ENCODE measurements at places on chromosomes 5 and 9.

DNA sequence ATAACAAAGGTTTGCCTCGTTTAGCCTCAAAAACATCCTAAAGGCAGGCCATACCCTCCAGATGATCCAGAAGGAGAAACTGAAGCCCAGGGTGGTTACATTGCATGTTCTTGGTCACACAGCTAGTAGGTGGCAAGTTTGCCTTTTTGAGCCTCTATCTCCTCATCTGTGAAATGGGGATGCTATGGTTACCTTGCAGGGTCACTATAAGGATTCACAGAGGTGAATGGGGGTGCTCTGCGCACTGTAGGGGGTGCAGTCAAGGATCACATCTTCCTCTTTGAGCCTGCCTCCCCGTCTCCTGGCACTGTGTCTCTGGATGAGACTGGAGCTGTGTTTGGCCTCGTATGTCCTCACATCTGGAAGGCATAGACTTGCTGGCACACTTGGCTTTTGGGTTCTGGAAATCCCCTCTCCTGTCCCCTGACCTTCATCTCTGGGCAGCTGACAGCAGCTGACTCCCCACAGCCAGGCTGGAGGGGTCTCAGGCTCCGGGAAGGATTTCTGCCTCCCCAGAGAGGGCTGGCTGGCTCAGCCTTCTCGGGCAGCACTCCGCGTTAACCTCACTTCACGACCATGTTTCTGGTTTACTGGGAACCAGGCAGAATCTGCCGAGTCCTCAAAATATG lies 167.7 kb downstream of the RGS3 start:
- no peak for DNase-seq

DNA sequence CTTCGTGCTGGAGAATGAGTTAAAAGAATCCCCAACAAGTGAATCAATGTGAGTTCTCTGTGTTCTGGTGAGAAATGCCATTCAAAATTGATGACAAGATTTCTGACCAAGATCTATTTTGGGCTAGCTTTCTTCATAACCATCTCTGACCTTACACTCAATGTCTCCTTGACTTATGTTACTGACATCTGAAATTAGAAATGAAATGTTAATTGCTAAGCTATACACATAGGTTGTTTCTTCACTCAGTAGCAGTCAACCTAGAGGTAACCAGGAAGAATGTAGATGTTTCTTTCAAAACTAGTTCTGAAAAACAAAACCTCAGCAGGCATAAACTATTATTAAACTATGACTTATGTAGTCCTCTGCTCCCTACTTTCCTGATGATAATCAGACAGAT lies 2220.7 kb upstream of the C9orf72 start:
- DNase-seq = no peak

DNA sequence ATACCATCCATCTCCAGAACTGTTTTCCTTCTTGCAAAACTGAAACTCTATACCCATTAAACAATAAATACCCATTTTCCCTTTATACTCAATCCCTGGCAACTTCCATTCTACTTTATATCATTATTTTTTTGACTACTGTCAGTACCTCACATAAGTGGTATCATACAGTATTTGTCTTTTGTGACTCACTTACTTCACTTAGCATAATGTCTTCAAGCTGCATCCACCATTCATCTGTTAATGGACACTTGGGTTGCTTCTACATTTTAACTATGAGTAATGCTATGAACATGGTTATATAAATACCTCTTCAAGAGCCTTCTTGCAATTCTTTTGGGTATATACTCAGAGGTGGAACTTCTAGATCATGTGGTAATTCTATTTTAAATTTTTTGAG lies 11.6 kb upstream of the TYRP1 start:
- DNase-seq = no peak

- peak; percentile 55 for DNase-seq
Measured at GRCh38 chr9:82247318-82247717, 258.7 kb downstream of the SPATA31D1 start.

DNA sequence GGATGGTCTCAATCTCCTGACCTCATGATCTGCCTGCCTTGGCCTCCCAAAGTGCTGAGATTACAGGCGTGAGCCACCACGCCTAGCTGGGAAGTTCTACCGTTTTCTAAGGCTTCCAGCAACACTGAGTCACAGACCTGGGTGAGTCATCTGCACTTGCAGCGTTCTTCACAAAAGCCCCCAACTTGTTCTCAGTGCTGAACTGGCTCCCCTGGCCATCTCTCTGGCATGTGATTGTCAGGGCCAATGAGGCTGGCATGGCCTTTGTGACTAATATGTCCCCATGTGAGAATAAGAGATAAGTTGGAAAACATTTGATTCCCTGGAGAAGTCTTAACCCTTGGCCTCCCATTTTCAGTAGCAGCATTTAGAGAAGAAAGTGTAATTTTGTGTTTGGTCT lies 124.4 kb downstream of the WDR41 start:
- DNase-seq = no peak

DNA sequence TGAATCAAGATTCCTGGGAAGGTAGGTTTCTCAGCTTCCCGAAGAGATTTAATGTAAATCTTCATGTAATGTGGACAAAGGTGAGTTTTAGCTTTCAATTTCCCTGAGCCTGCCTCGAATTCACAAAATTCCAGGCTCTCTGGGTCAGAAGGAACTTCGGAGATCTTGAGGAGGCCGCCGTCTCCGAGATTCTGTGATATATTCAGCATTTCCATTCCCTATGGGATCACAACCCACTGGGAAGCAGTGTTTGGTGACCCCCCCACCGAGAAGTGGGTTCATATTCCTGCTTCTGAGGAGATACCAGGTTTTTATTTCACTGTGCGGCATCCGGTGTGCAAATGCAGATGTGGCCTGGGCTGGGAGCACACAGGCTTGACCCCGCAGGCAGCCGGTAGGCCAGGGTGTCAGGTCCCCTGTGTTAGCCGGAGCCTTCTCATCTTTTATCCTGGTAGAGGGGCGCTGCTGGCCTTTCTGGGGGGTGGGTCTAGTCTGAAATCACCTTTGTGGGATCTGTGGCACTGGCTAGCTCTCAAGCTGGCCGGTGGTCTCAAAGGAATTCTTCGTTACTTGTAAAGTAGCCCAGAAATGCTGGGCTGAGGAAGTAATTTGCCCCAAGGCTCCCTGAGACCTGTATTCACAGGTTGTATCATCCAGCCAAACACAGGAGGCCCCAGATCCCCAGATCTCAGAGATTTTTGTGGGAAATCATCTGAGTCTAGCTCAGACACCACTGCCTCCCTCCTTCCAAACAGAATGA lies 1.4 kb downstream of the PLEKHG4B start:
- DNase-seq = no peak

DNA sequence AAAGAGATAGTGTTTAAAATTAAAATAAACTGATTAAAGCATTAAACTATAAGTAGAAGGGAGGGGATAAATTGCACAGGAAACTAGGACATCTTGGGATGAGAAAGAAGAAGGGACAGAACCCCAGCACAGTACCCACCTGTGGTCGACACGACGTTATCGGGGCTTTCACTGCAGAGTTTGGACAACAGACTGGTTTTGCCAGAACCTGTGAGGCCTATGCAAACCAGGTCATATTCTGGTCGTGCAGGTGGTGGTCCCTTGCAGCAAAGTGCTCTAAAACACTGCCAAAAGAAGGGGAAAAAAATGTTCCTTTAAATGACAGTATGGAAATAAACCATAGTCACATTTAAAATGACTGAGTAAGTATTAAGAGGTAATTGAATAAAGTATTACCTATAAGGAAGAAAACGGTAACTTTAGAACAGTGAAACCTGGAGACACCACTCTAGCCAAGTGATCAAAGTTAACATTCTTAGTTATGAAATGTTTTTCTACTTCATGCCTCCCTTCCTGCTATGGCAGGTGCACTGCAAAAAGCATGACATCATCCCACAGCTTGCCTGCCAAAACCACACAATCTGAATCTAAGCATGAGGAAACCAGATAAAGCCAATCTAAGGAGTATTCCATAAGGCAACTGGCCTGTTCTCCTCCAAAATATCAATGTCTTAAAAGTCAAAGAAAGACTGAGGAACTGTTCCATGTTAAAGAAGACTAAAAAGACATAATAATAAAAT lies 138.6 kb downstream of the ARL15 start:
- DNase-seq = peak; percentile 17

DNA sequence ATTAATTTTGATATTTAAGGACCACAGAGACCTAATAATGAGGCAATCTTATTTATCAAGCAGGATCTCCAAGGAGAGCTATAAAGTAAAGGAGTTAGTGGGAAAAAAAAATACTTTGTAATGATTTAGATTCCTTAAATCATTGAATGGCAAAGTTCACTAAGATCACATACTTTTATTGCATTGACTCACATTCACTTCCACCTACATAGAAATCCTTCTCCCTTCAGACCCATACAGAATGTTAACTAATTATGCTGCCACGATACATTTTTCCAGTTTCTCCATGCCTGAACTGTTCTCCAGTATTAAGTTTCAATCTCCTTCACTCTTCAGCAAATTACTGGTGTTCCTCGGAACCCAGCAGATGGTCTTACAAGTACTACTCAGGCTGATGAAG lies 388.7 kb downstream of the EFNA5 start:
- no peak for DNase-seq

DNA sequence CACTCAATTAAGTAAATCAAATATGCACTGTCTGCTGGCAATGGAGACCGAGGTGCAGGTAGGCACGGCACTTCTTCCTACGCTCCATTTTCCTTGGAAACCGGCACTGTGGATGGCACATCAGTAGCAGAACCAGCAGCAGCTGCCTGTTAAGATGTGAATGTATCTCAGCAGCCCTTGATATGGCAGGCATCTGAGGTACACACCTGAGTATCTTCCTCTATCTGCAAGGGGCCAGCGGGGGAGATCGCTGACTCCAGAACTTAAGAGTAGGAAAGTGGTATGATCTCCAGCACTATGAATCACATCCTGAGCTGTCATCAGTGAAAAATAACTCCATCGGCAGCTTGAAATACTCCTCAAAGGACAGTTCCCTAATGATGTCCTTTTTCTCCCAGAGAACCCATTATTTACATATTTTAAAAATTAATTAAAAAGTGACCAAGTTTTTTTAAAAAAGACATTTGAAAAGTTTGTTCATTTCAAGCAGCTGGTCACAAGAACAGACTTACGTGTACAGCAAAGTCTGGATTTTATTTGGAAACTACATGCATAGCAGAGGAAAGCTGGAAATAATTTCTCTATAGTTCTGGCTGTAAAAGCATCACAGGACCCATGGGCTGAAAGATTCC lies 97.1 kb downstream of the ADAMTS12 start:
- no peak for DNase-seq

DNA sequence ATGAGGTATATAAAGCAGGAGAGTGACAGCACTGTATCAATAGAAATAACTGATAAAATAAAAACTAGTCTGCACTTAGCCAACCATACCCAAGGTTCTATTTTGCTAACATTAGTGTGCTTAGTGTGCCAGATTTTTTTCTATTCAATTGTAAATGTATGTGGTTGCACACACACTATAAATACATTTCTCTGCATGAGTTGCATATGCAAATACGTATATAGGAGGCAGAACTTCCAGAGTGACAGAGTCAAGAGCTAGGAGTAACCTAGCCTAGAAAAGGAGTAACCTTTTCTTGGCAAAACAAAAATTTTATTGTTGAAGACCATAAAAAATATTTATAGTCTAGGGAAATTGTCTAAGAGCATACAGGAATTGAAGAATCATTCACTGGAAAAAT lies 461.6 kb downstream of the GABRG2 start:
- DNase-seq = no peak

GRCh38 chr9:137227054-137227852 lies at the start of gene RNF224:
RNF224 (plus strand) TSS chr9:137227502; CDS start chr9:137228336, 834 bp downstream.
- peak; percentile 80 for DNase-seq

DNA sequence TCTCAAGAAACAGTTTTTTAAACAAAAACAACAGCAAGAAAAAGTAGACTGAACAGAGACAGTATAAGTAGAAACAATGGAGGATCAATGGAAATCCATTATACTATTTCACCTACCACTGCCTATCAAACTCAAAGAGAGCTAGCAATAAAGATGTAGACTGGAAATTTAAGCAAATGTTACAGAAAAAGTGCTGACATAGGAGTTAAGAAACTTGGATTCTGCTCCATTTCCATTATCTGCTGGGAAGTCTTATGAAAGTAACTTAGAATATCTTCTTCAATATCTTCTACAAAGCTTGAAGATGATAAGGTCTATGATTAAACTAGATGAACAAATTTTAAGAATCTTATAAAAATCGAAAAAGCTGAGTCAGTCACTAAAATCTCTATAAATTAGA lies 1469.8 kb upstream of the C9orf72 start:
- no peak for DNase-seq

GRCh38 chr9:88235615-88236014 lies 97.3 kb upstream of the SPATA31C2 start:
- no peak for DNase-seq

- DNase-seq = no peak
Measured at GRCh38 chr5:12655675-12656074, 751.4 kb upstream of the CTNND2 start.

DNA sequence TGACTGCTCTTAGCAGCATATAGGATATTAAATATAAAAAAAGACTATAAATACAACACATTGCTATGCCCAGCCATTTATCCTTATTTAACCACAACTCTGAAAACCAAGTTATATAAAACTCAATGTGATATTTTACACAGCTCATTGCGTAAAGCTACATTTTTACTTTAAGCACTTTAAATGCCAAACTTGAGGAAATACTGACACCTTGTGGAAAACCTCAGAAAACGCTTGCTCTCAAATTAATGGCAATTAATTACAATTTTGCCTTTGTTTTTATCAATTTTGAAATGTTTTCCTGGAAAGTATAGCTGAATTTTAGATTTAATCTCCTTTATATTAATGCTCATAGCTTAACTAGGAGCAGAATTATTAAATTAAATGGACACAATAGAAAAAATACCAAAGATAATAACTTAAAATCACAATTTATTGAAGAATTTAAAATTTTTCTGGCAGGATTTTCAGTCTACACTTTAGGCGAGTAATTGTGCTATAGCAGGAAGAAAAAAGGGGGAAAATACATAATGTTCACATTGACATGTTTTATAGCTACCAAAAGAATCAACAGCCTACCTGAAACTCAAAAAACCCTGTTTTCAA lies 25.2 kb upstream of the PLAC8L1 start:
- DNase-seq = peak; percentile 48

DNA sequence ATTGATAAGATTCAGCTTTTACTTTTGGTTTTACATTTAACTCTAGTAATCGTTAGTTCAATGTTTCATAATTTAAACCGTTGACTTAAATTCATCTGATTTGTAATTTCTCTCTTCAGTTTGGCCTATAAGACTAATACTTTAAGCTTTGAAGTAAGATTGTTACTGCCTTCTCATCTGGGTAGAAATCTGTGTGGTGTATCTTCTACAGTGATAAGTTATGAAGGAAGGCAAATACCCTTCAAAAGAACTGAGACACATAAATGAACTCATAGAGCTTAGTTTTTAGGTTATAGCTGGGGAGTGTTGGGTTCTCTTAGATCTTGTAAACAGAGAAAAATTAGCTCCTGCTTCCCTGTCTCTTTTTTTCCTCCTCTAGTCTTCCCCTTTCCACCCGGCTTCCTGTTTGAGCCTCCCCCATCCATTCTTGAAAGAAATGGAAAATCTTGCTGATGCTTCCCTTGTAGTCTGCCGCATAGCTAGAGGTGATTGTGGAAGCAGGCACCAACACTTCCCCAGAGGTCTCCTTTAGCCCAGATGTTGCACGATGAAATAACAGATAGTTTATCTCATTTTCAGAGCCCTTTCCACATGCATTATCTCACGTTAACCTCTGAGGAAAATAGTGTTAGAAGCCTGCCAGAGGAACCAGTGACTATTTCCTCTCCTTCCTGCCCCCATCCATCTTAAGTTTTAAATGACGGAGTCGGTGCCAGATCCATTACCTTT lies 2.0 kb upstream of the F2RL2 start:
- DNase-seq = no peak

GRCh38 chr5:124677374-124678351 lies 68.8 kb downstream of the ZNF608 start:
- no peak for DNase-seq
